Right atrium auricular region (tissue), 2 donors: ENCODE measurements at places on chromosomes 7 and 10. TPM values are rescaled to one million over a fixed set of nuclear protein-coding genes. Genes with fewer than 3 reads are reported as not detected.

Gene ELN
- 138 TPM for total RNA-seq

Gene OR2A2
- not detected for total RNA-seq

Gene IRF5
- 4.4 TPM for total RNA-seq

Gene PBLD
- total RNA-seq: 2.7 TPM

Gene BEND7
- 11.5 TPM for total RNA-seq

Gene C10orf53
- not detected for total RNA-seq

Gene CALN1
- not detected for total RNA-seq

Gene DLG5
- 10.5 TPM for total RNA-seq

Gene MRLN
- not detected for total RNA-seq

Gene ZFAND2A
- total RNA-seq: 10.2 TPM

DNA sequence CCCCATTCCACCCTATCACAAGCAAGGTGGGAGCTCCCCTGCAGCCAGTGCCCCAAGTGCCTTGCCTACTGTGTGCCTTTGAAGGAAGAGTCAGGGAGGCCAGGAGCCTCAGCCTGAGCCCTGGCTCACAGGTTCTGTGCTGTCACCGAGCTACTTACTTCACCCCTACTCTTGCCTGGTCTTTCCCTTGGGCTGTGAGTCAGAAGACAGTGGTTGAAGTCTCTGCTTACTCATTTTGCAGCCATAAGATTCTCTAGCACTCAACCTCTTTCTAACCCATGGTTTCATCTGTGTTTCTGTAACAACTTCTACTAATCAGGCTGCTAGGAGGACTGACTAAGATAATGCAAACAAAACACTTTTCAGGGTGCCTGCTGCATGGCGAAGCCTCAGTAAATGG, 114.5 kb downstream of the PLCE1 start:
- no peak for DNase-seq

GRCh38 chr7:121211253-121211652, 117.5 kb upstream of the WNT16 start:
- no peak for DNase-seq

DNA sequence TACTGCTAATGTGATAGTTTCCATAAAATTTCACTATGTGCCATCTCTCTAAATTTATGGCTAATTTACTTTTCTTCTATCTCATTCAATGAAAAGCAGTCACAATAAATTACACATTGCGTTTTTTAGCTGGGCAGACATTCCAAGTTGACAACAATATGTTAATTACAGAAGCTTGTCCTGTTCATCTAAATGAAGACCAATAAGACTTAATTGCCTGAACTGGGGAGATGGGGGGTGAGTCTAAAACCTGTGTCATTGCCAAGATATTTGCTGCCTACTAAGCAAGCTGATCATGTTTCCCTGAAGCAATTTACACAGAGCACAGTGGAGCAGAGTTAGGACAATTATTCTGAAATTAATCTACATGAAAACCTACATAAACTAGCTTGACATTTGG, 89.3 kb upstream of the ADRB1 start:
- no peak for DNase-seq

GRCh38 chr10:73865107-73865458, 9.3 kb downstream of the CAMK2G start:
- DNase-seq: no peak

DNA sequence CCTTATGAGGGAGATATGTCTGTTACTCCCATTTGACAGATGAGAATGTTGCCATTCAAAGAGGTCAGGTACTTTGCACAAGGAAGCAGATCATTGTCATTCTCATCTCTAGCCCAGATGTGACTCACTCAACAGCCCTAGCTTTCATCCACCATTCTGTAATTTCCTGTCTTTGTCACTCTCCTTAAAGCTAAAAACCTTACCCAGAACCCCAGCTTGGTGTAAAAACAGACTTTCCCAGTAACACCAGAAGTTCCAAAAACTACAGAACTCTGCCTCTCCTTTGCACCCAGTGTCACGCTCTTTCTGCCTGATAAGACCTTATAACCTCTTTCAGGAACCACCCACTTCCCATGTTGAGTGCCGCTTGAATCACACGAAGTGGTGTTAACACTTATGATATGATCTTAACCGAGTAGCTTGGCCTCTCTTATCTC, 89.1 kb upstream of the SP4 start:
- no peak for DNase-seq

- DNase-seq: no peak
These were observed 332.0 kb upstream of the FZD1 start for GRCh38 chr7:90931986-90932916.

DNA sequence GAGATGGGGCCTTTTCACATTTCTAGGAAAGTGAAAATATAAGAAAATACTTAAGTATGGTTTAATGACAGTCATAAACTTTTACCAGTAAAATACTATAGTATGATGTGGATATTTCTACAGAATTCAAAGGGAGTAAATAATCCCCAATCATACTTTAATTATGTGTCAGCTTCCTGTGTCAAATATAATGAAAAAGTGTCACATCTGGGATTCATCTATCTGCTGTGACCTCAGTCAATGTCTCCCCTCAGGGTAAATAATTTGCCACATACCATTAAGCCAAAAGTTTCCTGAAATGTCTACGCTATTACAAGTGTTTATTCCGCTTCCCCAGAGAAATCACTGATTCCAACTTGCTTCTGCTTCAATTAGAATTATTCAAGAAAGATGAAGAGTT, 110.5 kb downstream of the ITGA8 start:
- no peak for DNase-seq

DNA sequence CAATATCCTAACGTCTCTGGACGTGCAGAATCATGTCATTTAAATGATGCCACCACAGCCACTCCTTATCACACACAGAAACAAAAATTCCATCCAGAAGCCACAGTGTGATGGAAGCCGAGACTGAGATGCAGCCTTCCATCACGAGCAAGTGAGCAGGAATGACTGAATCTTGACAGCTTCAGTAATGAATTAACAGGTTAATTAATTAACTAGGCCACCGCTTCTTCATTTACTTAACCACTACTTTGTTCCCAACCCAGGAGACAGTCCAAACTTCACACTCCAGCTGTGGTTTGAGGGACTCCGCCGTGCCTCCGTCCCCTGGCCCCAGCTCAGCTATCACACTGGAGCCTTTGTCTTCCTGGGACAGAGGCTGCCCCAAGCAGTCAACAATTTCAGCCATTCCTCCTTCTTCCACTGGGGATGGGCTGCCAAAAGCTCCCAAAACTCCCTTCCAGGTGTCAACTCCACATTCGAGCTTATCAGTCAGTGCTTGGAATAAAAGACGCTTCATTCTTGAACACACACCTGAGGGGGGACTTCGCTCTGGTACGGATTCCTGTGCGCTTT, 65.9 kb downstream of the FGFR2 start:
- no peak for DNase-seq

GRCh38 chr10:91875779-91876178, 33.5 kb downstream of the FGFBP3 start:
- no peak for DNase-seq

DNA sequence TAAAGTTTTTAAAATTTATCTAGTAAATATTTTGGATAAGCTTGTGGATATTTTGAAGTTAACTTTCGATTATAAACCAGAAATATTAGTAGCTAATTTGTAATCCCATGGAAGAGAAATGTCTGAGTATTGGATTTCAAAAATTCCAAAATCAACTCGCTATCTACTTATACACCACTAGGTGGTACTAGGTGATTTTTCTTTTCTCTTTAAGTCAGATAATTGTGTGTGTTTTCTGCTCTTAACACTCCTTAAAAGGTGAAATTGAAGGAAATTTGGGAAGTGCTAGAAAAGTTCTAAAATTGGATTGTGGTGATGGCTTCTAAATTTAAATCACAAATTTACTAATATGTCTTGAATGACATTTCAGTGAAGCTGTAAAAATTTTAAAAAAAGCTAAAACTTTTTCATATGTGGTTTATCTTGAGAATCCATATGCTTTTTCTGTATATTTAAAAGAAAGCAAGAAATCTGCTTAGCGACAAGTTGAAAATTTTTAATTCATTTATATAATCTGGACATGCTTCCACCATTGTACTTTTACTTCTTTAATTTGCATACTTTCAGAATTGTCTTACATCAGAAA, 90.2 kb downstream of the IPMK start:
- no peak for DNase-seq

DNA sequence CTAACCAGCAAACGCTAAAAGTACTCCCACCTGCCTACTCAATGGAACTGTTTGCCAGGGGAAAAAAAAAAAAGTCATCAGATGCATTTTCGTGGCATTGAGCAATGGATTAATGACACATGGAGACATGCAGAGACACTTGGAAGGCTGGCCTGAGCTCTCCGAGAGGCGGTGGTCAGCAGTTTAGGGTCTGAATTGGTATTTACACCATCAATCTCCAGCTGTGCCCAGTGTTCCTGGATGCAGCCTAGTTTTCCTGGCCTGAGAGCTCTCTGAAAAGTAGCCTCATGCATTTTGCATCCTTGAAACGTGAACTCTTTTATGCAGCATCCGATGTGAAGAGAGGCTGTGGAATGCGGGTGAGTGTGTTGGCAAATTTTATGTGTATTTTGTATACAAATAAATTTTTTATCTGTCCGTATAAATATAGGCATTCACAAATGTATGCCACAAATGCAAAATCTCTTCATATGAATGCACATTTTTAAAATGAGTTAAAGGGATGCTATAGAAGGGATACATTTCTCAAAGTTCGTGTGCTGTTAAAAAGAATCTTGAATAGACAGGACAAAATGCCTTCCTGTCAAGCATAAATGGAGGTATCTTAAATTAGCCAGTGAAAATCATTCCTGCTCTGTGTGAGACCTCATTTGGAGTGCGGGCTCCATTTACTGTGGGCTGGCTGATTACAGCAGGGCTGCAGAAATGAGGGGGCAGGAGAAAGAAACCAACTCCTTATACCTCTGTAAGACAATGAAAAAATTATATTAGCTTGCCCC, 137.7 kb upstream of the PFKP start:
- peak; percentile 23 for DNase-seq

GRCh38 chr7:98352621-98353020, 48.3 kb downstream of the BAIAP2L1 start:
- DNase-seq: no peak

GRCh38 chr7:116525298-116525912, 569 bp downstream of the CAV1 start:
- no peak for DNase-seq

DNA sequence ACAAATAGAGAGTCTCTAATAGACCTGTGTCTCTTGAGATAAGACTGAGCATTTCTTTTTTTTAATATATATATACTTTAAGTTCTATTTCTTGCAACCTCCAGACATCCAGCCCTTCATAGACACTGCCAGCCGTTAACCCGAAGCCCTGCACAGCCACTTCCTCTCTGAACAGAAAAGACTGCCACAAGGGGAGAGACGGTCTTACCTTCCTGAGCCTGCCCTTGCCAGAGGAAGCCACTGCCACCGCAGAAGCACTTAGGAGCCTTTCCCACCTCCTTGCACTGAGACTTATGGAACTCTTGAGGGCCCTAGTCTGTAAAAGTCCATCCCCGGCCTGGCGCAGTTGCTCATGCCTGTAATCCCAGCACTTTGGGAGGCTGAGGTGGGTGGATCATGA, 31.8 kb upstream of the PRSS1 start:
- DNase-seq: no peak

DNA sequence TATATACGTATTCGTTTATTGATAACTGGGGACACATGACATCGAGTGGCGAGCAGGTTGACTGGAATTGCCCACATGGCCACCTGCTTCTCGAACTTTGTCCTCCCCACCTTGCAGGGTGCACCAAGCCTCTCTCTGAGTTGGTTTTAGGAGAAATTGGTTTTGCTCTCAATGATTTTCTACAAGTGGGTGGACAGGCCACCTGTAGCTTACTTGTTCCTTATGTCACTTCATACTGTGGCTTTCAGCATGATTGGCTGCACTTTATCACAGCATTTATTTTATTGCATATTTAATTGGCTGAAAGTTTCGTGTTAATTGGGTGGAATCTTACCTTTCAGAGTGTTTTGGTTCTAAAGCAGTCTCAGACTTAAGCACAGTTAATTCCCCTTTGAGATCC, 215.6 kb upstream of the SHH start:
- DNase-seq: no peak

- DNase-seq: no peak
These were observed 74.8 kb downstream of the FAM185A start for GRCh38 chr7:102823390-102824119.

DNA sequence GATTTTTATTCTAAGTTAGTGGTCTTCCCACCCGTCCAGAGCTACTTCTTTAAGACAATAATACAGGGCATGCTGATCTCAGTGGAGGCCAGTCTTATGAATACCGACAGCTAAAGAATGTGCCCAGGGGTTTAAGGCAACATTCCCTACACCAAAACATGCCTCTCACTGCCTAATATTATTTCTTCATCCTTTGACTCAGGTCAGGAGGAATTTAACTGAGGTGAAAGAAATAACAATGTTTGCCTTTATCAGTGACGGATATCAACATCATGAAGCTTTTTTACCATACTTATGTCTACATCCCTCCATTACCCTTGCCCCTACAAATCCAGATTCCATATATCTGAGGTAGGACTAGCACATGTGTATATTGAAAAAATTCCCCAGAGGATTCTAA, 33.3 kb upstream of the TES start:
- no peak for DNase-seq

DNA sequence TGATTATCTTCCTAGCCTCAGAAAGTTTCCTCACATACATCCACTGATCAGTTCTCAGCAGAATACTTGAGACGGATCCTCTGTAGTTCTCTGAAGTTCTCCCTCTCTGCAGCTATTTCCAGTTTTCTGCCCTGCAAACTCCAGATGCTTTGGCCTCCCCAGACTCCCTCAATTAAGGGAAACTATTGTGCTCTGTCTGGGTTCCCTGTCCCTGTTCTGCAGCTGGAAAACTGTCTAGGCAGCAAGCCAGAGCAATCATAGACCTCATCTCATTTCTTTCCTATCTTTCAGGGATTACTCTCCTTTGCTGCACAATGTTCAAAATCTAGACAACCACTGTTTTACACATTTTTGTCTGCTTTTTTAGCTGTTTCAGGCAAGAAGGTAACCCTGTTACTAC, 9.2 kb downstream of the MICU1 start:
- DNase-seq: no peak

GRCh38 chr10:77156406-77156879, 481.2 kb downstream of the KCNMA1 start:
- no peak for DNase-seq

DNA sequence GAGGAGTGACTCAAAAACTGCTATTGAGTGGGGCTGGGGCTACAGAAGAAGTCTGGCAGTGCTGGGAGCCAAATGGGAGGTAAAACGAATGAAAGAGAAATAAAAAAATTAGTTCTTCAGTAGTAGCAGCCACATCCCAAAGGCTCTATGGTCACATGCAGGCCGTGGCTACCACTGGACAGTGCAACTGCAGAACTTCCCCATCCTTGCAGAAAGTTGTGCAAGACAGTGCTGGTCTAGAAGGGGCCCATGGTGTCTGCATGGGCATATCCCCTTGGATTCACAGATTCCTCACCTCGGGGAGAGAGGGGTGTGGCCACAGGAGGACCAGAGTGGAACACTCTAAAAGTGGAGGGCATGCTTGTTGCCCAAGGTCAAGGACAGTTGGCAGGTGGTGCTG, 47.6 kb downstream of the RPS24 start:
- DNase-seq: no peak
